ENCODE measurements at places on chromosomes 7 and 10.

DNA sequence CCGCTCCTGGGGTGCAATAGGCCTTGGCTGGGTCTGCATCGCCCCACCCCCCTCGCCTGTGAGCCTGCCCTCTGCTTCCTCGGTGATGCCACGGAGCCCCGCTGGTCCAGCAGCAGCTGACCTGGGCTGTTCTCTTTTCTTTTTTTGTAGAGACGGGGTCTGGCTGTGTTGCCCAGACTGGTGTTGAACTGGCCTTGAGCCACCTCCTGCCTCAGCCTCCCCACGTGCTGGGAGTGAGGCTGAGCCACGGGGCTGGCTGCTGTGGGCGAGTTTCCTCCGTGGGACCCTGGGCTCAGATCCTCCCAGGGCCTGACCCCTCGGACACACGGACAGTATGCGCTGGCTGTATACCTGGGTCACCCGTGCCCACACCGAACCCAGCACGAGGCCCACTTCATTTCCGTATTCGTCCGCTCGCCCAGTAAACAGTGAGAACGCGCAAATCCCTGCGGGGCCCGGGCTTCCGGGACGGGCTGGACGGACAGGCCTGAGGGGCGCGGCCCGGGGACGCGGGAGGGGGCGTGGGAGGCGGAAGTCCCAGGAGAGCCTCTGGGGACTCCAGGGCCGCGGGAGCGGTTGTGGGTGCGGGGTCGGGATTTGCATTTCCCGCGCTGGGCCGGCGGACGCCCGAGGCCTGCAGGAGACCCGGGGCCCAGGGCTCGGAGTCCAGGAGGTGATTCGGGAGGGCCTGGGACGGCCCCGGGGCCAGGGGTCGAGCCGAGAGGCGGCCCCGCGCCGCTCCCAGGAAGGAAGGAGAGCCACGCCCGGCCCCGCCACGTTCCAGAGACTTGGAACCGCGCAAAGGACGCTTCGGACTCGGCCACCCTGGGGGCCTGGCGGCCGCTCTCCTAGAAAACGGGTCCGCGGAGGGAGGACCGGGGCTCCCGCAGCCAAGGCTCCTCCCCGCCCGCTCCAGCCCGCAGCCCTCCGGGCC, 57.7 kb upstream of the DNAJB6 start:
- no peak for DNase-seq

- DNase-seq = no peak
Measured at GRCh38 chr10:88088441-88089340, 225.3 kb downstream of the PTEN start.

DNA sequence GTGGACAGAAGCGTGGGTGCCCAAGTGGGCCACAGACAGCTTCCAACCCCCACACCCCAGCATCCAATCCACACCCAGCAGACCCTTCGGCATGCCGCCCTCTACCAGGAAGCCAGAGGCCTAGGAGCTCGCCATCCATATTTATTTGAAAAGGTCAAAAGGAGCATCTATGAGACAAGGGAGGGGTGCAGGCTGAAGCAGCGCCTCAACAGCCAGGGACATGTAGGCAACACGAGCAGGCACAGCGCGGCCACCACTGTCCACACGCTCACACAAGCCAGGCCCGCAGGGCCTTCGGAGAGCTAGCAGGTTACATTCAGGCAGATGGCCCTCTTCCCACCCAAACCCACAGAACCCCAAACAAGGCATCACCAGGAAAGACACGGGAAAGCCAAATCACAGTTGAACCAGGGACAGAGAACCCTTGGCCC, 34.6 kb downstream of the PSAP start:
- DNase-seq = no peak

DNA sequence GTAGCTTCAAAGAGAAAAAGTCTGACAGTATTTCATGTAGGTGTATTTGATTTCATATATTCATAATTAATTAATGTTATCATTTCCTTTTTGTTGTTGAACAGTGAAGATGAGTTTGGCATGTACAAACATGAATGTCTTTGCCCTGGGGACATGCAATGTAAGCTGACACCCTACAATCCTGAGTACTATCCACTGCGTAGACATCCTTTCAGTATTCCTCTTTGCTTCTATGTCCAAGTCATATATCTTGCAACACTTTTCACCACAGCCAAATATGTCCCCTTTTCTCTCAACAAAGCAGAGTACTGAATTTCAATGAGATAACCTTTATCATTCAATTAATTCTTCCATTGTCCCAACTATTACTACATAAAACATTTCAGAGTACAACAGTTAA, 93.6 kb downstream of the GPR37 start:
- no peak for DNase-seq

GRCh38 chr7:73919694-73920375, 58.9 kb downstream of the TMEM270 start:
- no peak for DNase-seq

DNA sequence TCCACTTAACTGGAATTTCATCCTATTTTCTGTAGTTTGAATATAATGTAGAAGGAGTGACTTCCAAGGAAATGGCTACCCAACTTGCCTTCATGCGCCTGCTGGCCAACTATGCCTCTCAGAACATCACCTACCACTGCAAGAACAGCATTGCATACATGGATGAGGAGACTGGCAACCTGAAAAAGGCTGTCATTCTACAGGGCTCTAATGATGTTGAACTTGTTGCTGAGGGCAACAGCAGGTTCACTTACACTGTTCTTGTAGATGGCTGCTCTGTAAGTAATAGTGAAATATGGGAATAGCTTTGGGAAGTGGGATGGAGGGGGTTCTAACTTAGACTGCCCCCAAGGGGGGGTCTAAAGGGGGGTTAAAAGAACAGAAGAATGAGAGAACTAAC, 34.5 kb downstream of the COL1A2 start:
- no peak for DNase-seq

- DNase-seq = no peak
Measured at GRCh38 chr7:101402081-101402779, 39.6 kb downstream of the COL26A1 start.

GRCh38 chr7:49166441-49166840, 242.1 kb downstream of the CDC14C start:
- DNase-seq = no peak

DNA sequence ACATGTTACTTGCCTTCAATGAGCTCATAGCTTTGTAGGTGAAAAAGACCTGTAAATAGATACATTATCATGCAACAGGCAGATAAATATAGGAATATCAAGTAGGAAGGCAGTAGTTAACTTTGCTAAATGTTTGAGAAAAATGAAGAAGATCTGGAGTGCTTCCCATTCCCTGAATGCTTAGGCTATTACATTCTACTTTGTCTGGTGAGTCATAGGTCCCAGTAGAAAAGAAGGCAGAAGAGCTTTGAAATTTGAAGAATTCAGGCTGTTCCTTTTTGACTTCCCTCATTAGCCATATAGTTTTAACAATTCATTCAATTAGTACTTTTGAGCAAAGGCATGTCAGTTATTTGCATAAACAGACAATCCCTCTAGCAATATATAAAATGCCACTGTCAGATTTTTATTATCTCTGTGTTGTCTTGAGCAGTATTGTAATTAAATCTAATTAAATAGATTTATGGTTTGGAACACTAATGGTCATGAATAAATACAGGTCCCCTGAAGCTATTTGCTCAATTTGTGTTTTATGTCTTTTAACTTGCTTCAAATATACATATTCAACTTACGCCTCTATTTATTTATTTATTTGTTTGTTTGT, 875.0 kb downstream of the REEP3 start:
- DNase-seq = no peak

GRCh38 chr7:107847168-107847835, 43.7 kb upstream of the DLD start:
- DNase-seq = no peak

All from activated T-cell treated with anti-CD3 and anti-CD28 coated beads for 48 hours (primary cell).